Stimulated activated CD4-positive, alpha-beta T cell treated with anti-CD3 and anti-CD28 coated beads, Interleukin-12 subunit alpha, Interleukin-12 subunit beta, amount 100 ng/mL, for 48 hours (primary cell): ENCODE measurements at places on chromosomes 2 and 18.

GRCh38 chr2:50443288-50443687, 588.6 kb downstream of the NRXN1 start:
- no peak for DNase-seq

- no peak for DNase-seq
Observed at GRCh38 chr2:17309741-17310339, 208.4 kb downstream of the RAD51AP2 start.

GRCh38 chr2:3598197-3598910, 3.4 kb downstream of the COLEC11 start:
- no peak for DNase-seq

GRCh38 chr2:25112113-25112512, 56.3 kb downstream of the POMC start:
- no peak for DNase-seq

DNA sequence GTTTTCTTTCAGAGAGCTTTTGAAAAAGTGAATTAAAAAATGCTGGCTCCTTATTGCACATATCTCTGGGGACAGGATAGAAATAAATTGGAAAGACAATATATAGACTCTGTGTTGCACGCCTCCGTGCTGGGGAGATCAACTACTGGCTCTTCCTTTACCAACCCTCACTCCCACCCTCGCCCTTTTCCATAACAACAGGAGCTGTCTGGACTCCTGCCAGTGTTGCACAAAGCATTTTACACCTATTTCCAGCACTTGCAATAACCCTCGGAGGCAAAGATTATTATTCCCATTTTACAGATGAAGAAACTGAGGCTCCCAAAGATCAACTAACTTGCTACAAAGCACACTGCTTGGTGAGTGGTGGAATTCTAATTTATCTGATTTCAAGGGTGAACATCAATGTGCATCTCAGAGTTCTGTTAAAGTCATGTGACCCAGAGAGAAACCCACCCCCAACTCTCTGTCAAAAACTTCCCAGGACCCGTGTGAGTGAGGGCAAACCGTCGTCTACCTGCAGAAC, 4.2 kb downstream of the CREG2 start:
- no peak for DNase-seq

DNA sequence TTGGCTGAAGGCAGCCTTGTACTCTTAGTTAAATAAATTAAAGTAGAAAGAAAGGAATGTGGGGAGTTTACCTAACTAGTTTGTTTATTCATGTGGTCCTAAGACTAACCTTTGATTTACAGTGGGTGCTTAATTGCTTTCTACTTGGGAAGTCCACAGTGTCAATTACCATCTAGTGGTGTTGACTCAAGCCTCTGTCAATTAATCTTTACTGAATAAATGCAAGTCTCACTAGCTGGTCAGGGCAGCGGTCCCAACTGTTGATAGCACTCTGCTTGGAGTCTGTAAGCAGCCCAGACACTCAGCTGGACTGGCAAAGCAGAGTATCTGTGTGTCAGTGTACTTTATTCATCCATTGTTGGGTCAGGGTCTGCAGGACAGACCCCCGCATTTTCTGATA, 15.8 kb downstream of the ZNF514 start:
- DNase-seq = no peak

- no peak for DNase-seq
Observed at GRCh38 chr2:43348908-43349661, 122.7 kb upstream of the ZFP36L2 start.

DNA sequence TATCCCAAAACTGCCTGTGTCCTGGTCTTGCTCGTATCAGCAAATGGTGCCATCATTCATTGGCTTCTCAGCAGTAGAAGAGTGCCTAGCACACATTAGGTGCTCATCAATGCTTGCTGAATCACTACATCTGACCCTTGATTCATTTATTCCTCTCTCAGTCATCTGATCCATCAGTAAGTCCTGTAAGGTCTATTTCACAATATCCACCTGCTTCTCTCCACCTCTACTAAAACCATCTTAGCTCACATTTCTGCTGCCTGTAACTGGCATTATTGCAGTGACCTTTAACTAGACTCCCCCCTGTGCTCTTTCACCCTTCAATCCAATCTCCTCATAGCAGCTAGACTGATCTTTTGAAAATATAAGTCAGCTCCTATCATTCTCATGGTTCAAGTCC, 387.6 kb upstream of the SPRED2 start:
- no peak for DNase-seq

GRCh38 chr2:10524341-10524740, 76.2 kb upstream of the ODC1 start:
- no peak for DNase-seq

- DNase-seq = no peak
Observed at GRCh38 chr2:118905206-118905605, 36.8 kb upstream of the MARCO start.

DNA sequence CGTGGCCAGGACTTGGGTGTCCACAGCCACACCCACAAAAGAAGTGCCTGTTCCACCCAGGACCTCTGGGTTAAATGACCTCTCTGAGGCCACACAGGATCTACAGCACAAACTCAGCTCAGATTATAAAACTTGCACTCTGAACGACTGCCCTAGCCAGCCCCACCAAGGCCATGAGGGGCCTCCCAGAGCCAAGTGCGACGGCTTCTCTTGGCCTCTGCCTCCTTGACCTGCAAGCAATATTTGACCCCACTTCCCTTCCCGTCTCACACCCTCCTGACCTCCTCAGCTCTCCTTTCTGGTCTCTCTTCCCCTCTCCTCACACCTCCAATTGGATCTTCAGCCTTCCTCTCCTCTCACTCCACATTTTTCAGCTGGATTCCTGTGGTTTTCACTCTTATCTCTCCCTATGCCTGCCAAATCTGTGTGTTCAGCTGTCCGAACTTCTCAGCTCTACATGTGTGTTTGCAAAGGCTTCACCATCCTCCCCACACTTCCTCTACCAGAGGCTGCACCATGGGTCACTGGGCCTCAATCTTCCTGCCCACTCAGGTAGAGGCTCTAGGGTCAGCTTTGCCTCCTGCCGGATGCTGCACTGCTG, 25.3 kb upstream of the STEAP3 start:
- DNase-seq = no peak

- DNase-seq = no peak
Observed at GRCh38 chr2:230602562-230603230, 109.9 kb upstream of the CAB39 start.

DNA sequence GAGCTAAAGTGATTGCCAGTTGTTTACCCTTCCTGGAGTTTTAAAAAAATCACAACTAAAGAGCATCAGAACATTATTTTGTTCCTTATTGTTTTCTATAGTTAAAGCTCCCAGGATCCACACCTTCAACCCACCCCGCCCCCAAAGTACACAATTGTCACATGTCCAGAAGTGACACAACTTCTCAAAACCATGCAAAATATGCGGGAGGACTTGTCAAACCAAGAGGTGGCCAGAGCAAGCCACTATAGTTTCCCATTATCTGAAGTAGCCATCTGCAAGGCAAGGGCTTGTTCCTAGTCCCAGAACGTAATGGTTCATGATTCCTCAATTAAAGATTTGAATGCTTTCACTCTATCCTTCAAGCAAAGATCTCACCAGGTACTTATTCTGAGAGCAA, 9.9 kb upstream of the INO80C start:
- DNase-seq = no peak

GRCh38 chr2:111698743-111699554, 185.0 kb downstream of the ANAPC1 start:
- DNase-seq = peak; percentile 47

GRCh38 chr18:8283891-8284585, 325.2 kb upstream of the RAB12 start:
- no peak for DNase-seq

- DNase-seq = no peak
Observed at GRCh38 chr2:25421820-25422411, 80.2 kb upstream of the DNMT3A start.

- no peak for DNase-seq
Observed at GRCh38 chr2:138494265-138494966, 7.2 kb upstream of the SPOPL start.

- no peak for DNase-seq
Observed at GRCh38 chr2:216222650-216223352, 113.7 kb downstream of the XRCC5 start.

DNA sequence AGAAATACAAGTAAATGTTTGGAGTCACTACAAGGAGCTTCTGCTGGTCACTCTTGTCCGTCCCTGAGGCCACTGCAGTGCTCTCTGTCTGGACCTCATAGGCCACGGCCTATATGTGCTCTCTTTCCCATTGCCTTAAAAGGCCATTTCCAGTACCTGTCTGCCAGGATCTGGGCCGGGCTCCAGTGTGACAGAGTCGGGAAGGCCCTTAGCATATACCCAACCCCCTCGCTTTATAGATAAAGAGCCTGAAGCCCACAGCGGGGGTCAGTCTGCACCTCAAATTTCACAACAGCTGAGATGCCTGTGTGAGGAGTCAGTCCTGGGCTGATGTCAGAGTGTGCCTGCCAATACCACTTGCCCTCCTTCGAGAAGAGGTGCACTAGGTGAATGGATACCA, 39.9 kb downstream of the ADD2 start:
- DNase-seq = no peak

DNA sequence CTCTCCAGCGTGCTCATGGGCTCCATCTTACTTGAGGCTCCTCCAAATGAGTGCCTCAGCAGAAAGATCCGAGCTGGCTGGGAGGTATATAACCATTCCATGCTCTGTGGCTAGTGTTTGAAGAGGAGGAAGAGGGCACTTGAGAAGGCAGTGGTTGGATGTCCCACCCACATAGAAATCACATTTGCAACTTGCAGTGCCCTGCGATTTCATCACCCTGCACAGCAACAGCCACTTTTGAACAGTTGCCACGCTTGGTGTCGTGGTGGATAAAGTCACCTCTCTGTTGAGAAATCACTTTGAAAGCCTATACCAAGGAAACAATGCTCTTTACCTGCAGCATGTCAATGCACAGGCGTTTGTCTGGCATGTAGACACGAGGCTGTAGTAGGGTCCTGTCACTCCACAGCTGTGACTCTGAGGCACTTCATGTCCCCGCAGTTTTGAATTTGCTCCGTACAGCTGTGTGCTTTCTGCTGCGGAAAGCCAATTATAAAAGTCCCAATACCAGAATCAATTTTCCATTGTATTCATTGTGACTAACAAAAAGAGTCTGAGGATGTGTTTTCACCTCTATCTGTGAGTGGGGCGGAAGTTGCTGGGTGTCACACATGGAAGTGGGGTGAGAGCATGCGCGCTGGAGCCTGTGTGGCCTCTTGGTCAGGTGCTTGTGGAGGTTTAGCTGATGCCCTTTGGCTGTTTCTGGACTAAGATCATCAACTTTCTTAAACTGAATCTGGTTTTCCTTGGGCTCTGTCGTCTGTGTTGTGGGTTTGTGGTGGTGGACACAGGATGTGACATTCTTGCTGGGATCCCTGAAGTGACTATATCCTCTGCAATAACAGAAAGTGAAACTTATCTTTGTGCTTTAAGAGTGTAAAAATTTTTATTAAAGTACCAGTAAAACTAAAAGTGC, 2.8 kb downstream of the CNDP2 start:
- DNase-seq = peak; percentile 78

DNA sequence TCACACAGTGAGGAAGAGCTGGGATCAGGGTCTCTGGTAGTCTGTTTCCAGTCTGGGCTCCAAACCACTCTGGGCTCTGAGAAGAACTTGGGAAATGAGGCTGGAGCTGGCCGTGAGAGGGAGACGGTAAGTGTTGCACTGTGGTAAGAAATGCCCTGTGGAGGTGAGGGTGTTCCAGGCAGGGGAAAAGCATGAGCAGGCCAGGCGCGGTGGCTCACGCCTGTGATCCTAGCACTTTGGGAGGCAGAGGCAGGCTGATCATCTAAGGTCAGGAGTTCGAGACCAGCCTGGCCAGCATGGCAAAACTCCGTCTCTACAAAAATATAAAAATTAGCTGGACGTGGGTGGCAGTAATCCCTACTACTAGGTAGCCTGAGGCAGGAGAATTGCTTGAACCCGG, 14.3 kb upstream of the DES start:
- no peak for DNase-seq

- DNase-seq = no peak
Observed at GRCh38 chr2:240184656-240185055, 44.2 kb upstream of the OTOS start.

- no peak for DNase-seq
Observed at GRCh38 chr2:239482778-239483712, 82.2 kb upstream of the HDAC4 start.

GRCh38 chr18:71136487-71136886, 847.6 kb downstream of the SOCS6 start:
- no peak for DNase-seq

- no peak for DNase-seq
Observed at GRCh38 chr18:78526923-78527711, 452.5 kb upstream of the SALL3 start.

DNA sequence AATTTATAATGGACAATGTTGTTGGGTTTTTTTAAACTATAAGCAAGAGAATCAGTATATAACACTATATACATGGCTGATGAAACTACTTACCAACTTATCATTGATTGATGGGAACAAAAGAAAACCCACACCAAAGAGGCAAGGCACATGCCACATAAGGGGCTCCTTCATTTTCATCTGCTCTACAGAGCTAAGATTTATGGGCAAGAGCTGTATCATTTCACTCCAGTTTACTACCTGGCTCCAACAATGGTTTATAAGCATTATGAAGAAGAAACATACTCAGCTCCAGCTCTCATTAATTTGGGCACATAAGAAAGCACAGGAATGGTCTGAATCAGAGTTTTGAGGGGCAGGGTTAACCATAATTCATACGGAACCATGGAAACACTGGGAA, 283.3 kb downstream of the AGPS start:
- DNase-seq = no peak

- no peak for DNase-seq
Observed at GRCh38 chr2:163175294-163175693, 336.7 kb upstream of the KCNH7 start.

DNA sequence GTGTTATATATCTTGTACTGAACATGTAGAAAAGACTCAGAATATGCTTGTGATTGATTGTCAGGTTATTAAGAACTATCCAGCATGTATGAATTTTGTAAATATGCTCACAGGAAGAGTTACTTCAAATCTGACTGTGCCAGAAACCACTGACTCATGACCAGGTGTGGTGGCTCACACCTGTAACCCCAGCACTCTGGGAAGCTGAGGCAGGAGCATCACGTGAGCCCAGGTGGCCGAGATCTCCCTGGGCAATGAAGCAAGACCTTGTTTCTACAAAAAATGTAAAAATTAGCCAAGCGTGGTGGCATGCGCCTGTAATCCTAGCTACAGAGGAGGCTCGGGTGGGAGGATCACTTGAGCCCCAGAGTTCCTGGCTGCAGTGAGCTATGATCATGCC, 126.6 kb downstream of the COMMD1 start:
- no peak for DNase-seq
